ENCODE measurements at places on chromosomes 6 and 20. TPM values are rescaled to one million over a fixed set of nuclear protein-coding genes. Genes with fewer than 3 reads are reported as not detected.

Gene TUBB1
- 0.01 TPM for polyA plus RNA-seq

Gene AKAP12
- 13.9 TPM for polyA plus RNA-seq

Gene KCNB1
- polyA plus RNA-seq = 0.01 TPM

Gene PXDC1
- 12.1 TPM for polyA plus RNA-seq

Gene CGAS
- polyA plus RNA-seq = 0.84 TPM

Gene CFAP206
- polyA plus RNA-seq = 0.22 TPM

Gene SLC17A2
- polyA plus RNA-seq = not detected

Gene DDO
- 0.40 TPM for polyA plus RNA-seq

Gene BMP5
- polyA plus RNA-seq = not detected

Gene ADGB
- polyA plus RNA-seq = not detected

Gene ANGPT4
- 0.01 TPM for polyA plus RNA-seq

Gene FAM83C
- polyA plus RNA-seq = not detected

Gene GTSF1L
- not detected for polyA plus RNA-seq

Gene SLC39A7
- 50.5 TPM for polyA plus RNA-seq

Gene TREML2
- 0.07 TPM for polyA plus RNA-seq

Gene TINAG
- not detected for polyA plus RNA-seq

Gene CCM2L
- polyA plus RNA-seq = not detected

Gene NMBR
- polyA plus RNA-seq = 0.03 TPM

Gene SLC26A8
- polyA plus RNA-seq = 0.16 TPM

Gene IMPG1
- not detected for polyA plus RNA-seq

Gene LY6G5B
- 3.0 TPM for polyA plus RNA-seq

Gene TCF15
- not detected for polyA plus RNA-seq

Gene JAG1
- 54.7 TPM for polyA plus RNA-seq

Gene STK35
- 16.0 TPM for polyA plus RNA-seq

Gene SH3BGRL2
- 1.5 TPM for polyA plus RNA-seq

Gene PPP1R18
- 89.4 TPM for polyA plus RNA-seq

Gene APCDD1L
- 2.7 TPM for polyA plus RNA-seq

Gene MMP24
- 0.11 TPM for polyA plus RNA-seq

Gene SAMD10
- polyA plus RNA-seq = 0.83 TPM

Gene ADTRP
- 53.6 TPM for polyA plus RNA-seq

Gene HLA-DQA1
- polyA plus RNA-seq = not detected

Gene C6orf118
- polyA plus RNA-seq = not detected

All from mammary epithelial cell (primary cell).